SW 1271 (cell line): ENCODE measurements at places on chromosomes 1 and 21.

GRCh38 chr1:83097715-83098114, 901.2 kb downstream of the TTLL7 start:
- DNase-seq, result no peak

DNA sequence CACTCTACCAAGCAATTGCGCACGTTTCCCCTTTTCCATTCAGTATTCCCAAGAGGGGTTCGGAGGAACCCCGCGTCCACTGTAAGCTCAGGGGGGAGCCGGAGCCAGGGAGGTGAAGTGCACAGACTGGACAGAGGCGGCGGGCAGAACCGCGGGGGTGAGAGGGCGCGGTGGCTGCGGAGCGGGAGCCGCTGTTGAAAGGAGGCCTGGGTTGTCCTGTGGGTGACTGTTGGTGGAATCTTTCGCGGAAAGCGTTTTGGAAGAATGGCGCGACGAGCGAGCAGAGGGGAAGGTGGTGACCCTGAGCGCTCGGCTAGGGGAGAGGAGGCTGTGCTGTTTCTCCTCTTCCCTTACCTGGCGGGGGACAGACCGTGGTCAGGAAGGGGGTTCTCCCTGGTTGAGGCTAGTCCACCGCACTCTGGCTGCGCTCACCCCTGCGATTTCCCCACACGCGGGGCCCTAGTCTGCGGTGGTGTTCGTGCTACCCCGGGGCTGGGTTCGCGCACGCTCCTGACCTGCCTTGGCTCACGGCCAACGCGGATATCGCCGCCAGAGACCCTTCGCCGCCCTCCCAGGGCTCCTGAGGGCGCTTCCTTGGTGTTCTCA, 92.8 kb downstream of the PRKAB2 start:
- DNase-seq, result no peak

- DNase-seq, result no peak
These were observed 462.2 kb upstream of the CXADR start for GRCh38 chr21:17050646-17051045.

DNA sequence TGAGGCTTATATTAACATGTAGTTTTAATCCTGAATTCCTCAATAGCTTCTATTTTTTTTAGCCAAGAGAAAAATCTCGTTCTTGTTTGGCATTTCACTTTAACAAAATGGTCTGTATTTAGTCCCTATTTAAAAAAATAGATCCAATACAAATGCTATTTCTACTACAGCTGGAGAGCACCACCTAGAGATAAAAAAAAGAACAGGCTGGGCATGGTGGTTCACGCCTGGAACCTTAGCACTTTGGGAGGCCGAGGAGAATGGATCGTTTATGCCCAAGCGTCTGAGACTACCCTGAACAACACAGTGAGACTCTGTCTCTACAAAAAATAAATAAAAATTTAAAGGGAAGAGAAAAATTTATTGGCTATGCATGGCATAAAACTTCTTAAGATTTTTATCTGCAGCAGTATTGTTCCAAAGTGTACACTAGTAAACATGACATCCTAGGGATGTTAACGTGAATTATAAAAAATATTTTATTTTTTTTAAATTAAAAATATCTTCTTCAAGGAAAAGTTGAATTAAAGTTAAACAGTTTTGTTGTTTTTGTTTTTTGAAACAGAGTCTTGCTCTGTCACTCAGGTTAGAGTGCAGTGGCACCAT, 4.4 kb downstream of the ST7L start:
- DNase-seq, result peak; percentile 33

DNA sequence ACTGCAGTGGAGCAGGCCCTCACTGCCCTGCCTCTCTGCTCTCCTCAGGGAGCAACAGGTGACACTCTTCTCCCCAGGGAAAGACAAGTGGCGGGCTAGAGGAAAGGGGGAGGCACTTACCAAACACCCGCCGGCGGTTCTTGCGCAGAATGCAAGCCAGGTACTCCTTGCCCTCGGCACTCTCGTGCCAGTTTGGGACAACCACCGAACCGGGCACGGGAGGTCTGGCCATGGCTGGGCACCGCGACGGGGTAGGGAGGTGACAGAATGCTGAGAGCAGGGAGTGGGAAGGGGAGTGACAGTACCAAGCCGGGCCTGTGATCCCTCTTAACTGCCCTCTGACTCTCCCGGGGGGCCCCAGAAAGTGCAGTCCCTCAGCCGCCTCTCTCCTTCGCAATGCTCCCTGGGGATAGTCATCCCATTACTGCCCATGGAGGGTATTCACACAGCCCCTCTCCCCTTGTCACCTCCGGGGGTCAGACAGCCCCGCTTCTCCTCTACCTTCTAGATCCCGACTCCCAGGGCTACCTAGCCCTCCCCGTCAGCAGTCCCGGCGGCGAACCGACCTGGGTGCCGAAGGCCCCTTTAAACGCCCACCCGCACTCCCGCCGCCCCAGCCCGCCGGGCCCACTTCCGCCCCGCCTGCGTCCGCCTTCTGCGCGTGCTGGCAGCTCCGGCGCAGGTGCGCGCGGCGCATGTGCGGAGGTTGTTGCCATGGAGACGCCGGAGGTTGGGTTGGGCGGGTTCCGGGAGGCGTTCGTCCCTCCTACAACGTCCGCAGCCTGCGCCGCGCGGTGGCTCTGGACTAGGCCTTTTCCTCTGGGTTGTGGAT, at the start of gene CPLANE2:
Gene CPLANE2 (minus strand): TSS at position 673 of the 832 bp plus-strand sequence. CDS start 441 bp downstream, at position 232.
- peak; percentile 81 for DNase-seq

GRCh38 chr1:21289700-21290545, at the start of gene ECE1:
TSS of gene ECE1 (minus strand) at chr1:21290463. CDS start at chr1:21290414, 49 bp downstream.
- DNase-seq, result no peak

GRCh38 chr1:234686035-234686434, 76.1 kb upstream of the IRF2BP2 start:
- DNase-seq, result no peak

- DNase-seq, result no peak
These were observed 32.1 kb upstream of the MX1 start for GRCh38 chr21:41393876-41394465.

GRCh38 chr1:3174487-3175247, 105.7 kb downstream of the PRDM16 start:
- DNase-seq, result no peak

GRCh38 chr1:95547005-95547404, 313.0 kb downstream of the RWDD3 start:
- no peak for DNase-seq

DNA sequence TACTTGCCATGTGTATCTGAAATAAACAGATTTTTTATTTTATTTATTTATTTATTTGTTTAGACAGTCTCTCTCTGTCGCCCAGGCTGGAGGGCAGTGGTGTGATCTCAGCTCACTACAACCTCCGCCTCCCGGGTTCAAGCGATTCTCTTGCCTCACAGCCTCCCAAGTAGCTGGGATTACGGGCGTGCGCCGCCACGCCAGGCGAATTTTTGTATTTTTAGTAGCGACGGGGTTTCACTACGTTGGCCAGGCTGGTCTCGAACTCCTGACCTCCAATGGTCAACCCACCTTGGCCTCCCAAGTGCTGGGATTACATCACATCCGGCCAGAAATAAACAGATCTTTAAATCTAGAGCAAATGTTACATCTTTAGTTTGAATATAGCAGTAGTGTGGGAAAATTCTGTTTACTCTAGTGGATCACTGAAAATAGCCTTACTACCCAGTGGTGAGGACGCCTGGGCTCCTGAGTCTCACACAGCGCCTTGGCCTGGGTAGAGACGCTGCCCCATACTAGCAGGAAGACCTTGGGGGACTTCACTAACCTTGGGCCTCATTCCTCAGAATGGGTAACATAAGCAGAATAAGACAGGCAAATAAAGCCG, 709 bp downstream of the GART start:
- DNase-seq, result peak; percentile 47

DNA sequence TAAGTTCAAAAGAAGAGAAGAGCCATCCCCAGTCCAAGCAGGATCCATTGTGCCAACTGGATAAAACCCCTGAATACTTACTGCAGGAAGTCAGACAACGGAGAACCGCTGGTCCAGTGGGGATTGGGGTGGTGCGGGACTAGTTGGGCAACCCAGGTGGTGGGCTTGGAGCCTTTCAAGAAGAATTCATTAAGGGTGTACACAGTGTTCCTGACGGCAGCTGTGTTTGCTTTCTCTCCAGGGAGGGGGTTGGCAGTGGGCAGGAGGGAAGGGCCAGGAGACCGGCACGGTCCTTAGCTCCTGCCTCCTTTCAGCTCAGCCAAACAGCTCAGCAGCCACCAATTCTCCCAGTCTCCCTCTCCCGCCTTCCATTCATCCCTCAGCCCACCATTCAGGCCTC, 7.1 kb upstream of the CDK18 start:
- DNase-seq, result no peak

- DNase-seq, result no peak
These were observed 881 bp downstream of the USP25 start for GRCh38 chr21:15730484-15731242.

DNA sequence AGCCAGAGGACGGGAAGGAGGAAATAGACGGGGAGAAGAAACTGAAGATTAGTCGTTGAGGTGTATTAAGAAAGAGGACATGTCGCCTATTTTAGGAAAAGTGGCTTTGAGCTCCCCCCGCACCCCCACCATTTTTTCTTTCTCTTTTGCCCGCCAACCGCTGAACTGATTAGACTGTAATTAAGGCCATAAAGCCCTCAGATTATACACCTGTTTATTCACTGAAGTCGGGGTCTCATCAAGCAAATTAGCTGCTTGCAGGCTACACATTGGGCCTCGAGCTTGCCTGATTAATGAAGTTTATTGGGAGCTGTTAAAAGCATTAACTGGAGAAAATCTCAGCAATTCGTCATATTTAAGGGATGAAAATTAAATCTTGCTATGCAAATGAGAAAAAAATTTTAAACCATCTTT, 119.4 kb upstream of the RRP15 start:
- DNase-seq, result no peak

DNA sequence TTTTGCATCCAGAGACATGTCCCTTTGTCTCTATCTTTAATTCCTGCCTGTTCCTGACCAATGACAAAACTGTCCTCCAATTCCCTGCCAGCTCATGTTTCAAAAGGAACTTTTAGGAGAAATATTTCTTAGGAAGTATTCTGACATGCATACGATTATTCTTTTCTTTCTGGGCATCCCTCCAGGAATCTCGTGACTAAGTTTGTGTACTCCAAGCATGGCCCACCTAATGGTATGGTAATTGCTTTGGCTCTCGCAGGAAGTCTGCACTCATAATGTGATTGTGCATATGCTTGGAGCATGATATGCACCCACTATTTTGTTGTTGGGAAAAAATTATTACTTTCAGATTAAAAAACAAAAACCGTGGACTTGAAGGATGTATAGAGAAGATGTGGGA, 256.4 kb downstream of the PRDM2 start:
- no peak for DNase-seq

- DNase-seq, result no peak
These were observed 4.8 kb upstream of the GNB1 start for GRCh38 chr1:1895456-1896336.

GRCh38 chr1:60255565-60255964, 182.0 kb upstream of the C1orf87 start:
- DNase-seq, result no peak

- peak; percentile 30 for DNase-seq
These were observed 37.9 kb downstream of the FABP3 start for GRCh38 chr1:31335007-31335406.

DNA sequence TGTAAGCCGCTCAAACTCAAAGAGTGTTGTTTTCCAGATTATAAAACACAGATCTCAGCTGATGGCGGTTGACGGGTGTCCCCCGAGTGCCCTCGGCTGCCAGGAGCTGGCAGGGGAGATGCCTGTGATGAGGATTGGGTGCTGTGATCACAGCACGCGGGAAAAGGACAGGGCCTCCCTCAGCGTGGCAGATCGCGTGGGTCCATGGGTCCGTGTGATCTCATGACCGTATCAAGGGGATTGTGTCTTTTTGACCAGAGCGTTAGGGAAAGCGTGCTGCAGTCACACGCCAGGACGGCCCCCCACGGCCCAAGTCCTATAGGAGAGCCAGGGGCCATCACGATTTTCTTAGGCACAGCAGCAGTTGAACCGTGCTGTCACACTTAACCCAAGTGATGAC, 51.9 kb downstream of the PDE9A start:
- no peak for DNase-seq

DNA sequence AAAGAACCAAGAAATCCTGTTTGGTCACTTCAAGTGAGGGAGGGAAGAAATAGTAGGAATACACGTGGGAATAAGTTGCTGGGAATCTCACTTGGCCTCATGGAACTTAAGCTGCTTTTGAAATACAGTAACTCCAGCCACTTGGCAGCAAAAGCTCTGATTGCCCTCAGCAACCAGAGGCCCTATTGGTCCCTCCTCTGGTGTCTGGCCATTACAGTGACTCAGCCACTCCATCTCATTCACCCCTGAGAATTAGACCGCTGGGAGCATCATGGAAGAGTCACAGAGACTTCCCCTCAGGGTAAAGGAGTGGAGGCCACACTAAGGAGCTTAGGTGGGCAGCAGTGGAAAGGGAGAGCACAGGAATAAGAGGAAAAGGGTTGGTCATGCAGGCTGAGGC, 99.6 kb downstream of the ELAVL4 start:
- DNase-seq, result no peak

GRCh38 chr1:203911806-203912205, 50.4 kb downstream of the SNRPE start:
- DNase-seq, result no peak

GRCh38 chr1:61083013-61083806, 849 bp downstream of the NFIA start:
- DNase-seq, result no peak

DNA sequence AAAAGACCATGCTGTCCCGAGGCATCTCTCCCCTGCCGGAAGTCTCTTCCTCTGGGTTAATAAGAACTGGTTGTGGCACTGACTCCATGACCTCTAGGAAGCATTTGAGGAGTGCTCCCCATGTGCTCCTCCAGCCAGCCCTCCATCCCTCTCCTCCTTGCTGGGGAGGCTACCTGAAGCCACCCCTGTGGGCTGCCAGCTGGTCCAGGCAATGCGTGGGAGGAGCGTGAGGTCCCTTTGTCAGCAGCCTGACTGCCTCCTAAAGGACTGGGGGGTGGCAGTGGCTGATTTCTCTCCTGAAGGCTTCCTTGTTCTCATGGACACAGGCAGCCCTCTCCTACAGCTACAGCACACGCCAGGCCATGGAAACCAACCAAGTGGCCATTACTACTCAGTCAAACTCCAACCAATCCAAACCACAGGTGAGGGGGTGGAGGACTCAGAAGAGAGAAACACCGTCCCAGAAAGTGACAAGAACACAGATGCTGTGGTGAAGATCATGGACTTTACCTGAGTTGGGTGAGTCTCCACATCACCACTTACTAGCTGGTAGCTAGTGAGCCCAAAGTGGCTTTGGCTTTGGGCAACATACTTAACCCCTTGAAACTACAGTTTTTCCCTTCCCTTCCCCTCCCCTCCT, 35.2 kb downstream of the NENF start:
- DNase-seq, result no peak

- DNase-seq, result no peak
These were observed 108.8 kb upstream of the IRF2BP2 start for GRCh38 chr1:234718496-234719453.
